BJ (cell line): ENCODE measurements at places on chromosomes 6 and 20.

- no peak for DNase-seq
Measured at GRCh38 chr6:7087491-7087979, 20.2 kb upstream of the RREB1 start.

- peak; percentile 10 for DNase-seq
Measured at GRCh38 chr6:112144145-112144926, 56.9 kb downstream of the FAM229B start.

GRCh38 chr6:18179770-18180356, 24.6 kb downstream of the KDM1B start:
- DNase-seq = no peak

- DNase-seq = no peak
Measured at GRCh38 chr6:75376347-75377024, 91.9 kb upstream of the TMEM30A start.

DNA sequence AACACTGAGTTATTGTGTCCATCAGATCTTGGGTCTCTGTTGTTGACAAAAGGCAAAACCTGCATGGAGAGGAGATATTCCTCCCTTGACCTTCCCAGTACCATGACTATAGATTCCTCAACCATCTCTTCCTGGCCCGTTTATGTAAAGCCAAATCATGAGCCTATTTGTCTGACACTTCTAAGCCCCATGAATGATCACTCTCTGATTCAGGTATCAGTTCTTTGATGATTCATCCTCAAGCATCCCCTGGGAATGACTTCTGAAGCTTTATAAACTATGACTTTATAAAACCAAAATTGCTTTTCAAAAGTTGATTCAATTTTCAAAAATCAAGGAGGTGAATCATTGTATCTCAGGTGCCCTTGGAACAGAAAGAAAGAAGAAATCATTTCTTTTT, 78.7 kb upstream of the LOC128125822 start:
- no peak for DNase-seq
